ENCODE measurements at places on chromosomes 11 and 22.

DNA sequence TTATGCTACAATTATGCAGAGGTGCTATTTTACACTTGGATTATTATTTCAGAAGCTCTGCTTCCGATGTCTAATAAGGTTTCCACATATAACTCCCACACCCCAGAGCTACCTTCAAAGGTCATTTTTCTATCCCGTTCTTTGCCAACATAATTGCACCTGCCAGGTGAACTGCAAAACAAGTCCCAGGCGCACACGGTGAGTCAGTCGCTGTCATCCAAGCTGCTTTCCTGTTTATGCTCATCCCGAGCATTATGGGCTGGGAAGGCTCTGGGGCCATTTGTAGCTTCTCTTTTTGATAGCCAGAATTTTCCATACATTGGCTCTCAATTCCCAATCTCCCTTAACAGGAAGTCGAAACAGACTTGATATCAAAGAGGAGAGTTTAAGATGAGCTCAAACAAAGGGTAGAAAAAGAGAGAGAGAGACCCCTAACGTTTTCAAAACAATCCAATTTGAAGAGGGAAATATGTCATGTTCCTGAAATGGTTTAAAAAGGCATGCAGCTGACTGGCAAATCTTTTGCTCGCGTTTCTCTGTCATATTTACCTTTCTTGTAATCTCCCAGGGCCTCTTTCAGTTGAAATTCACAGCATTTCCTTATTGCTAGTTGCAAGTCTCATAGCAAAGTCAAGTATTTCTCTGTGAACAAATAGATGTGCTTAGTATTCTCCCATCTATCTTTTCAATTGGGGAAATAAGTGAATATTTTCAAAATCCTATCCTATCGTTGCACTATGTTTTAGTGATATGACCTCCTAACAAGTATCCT lies 815.9 kb downstream of the KCNA4 start:
- no peak for DNase-seq

GRCh38 chr22:35479359-35479758 lies 61.3 kb upstream of the RASD2 start:
- DNase-seq: no peak

GRCh38 chr22:32380991-32381390 lies 23.3 kb downstream of the RFPL3 start:
- DNase-seq: no peak

- DNase-seq: no peak
Measured at GRCh38 chr11:117073539-117073938, 24.7 kb downstream of the SIK3 start.

GRCh38 chr11:8060146-8060719 lies 20.8 kb upstream of the TUB start:
- DNase-seq: no peak

DNA sequence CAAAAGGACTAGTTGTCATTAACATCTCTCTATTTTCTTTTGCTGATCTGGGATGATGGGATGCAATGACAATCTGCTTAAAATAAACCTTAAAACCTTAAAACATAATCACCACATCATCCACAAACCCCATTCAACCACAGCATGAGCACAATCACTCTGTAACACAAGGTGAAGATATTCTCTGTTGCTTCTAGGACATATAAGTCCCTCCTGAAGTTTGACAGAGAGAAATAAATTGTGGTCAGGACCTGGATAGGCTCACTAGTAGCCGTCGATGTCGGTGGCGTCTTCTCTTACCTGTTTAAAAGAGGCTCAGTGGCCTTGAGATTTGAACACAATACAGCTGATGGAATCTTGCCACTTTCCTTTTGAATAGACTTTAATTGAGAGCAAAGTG lies 47.9 kb downstream of the WT1 start:
- no peak for DNase-seq

DNA sequence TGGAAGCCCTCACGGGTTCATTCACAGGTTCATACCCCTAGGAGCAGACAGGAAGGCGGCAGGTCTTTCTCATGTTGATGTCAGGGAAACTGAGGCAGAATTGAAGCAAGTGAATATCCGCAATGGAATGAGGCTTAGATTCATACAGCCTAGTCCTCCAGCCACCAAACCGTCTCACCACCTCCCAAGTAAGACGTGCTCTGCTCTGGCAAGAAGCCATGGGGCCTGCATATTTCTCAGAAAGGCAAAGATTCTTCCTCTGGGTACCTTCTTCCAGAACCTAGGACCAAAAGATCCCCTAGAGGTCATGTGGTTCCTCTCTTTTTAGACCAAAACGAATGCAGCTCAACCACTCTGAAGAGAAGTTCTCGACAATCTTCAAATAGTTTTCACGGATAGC lies 1.7 kb downstream of the AP1B1 start:
- DNase-seq: no peak

DNA sequence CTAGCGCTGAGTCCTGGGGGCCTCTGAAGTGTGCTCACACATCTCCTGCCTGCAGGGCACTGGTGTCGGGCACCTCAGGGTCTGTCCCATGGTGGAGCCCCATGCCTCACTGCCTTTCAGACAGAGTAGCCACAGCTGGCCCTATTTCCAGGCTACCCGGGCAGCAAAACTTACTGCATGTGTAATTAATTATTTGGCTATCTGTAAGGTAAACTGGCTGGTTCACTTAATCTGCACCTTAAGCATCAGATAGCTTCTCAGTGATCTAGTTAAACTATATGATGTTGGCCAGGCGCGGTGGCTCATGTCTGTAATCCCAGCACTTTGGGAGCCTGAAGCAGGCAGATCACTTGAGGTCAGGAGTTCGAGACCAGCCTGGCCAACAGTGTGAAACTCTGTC lies 5.3 kb downstream of the PNPLA3 start:
- no peak for DNase-seq

- no peak for DNase-seq
Measured at GRCh38 chr11:122156940-122157382, 40.9 kb upstream of the BLID start.

- peak; percentile 88 for DNase-seq
Measured at GRCh38 chr22:31346255-31346732, at the start of gene PATZ1. Gene PATZ1, minus strand, starts transcription at chr22:31346346. Its CDS starts 744 bp downstream, at chr22:31345602.

- no peak for DNase-seq
Measured at GRCh38 chr22:27175021-27175838, 517.8 kb downstream of the MIAT start.

GRCh38 chr11:3052109-3052479 lies 5.1 kb downstream of the CARS1 start:
- no peak for DNase-seq

DNA sequence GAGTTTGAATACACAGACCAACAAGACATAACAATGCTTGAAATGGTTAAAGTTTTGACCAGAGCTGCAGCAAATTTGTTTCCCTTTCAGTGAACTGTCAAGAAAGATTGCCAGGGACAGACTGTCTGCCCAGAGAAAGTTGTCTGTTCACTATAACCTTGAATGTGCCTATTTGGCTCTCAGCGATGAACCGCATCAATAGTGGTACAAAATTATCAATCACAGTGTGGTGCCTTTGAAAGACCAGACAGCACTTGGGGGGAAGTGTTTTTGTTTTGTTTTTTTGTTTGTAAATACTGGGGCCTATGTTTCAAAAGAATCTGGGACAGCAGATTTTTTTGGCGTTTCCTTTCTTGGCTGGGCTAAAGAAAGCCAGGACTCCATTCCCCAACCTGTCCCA lies 123.1 kb downstream of the CD44 start:
- no peak for DNase-seq

DNA sequence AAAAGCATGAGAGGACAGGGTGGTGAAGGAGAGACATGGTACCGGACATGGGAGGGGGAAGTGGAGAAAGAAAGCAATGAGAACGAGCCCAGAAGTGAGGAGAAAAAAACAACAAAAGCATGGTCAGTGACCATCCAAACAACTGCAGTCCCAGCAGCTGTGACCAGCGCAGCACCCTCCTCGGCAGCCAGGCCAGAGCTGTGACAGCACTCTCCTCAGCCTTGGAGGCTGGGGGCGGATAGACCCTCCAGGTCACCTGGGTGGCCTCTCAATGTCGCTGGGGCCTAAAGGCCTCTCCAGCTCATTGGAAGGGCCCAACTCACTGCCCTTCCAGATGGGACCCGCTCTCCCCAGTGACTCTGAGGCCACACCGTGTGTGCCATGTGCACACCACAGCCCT lies 103.3 kb downstream of the MED15 start:
- DNase-seq: no peak

GRCh38 chr11:94909371-94909820 lies 64.0 kb downstream of the CWC15 start:
- DNase-seq: no peak

DNA sequence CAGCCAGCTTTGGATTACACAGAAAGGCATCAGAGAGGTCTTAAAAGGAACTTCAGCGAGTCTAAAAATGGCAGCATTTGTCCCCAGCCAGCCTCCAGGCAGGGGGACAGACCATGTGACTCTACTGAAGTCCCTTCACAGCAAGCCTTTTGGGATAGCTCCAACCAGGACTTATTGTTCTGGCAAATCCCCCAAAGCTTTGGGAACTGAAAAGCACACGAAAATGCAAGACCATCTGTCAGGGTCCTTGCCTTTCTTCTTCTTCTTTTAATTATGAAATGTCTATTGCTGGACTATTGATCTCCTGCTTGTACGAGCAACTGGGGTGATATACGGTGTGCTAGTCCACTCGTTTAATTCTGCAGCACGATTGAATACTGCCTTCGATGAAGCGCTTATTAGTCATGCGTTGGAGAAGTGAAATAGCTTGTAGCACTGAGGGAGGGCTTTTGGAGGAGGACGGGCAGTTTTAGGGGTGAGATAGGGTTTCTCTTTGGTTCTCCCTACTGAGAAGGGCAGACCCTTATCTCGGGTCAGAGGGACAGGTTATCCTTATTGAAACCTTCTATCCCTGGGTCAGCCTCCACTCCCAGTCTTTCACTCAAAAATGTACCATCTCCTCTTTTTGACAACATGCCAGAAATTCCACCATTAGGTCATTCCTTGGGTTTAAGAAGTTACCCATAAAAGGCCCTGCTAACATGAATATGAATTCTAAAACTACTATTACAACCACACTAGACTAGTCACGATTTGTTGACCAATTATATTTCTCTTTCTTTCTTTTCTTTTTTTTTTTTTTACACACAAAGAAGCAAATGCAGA lies 416.4 kb downstream of the MIAT start:
- DNase-seq: no peak

DNA sequence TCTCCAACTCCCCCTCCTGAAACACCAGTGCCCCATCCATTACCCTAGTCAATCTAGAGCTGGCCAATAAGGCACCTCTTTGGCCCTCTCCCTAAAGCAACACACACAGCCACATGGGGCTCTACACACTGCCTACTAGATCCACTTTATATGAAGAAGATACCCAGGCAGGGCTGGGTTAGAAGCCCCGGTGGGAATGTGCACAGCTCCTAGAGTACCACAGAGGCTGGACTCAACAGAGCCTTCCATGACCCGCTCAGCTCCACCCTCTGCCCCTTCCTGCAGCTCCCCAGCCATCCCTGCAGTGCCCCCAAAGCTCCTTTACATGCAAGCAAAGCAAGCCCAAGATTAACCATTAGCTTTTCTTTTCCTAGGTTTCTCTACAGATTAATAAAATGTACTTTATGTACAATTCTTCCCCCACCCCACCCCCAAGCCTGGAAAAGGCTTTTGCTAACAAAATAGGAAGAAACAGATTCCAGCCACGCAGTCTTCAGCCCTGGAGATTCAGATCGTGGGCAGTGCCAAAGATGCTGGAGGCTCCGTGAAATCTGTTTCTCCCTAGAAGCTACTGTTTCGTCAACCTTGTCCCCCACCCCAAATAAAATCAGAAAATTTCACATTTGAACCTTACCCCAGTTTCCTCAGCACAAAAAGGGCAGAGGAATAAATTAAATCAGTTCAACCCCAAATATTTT lies 51.8 kb downstream of the IGSF9B start:
- DNase-seq: no peak

GRCh38 chr22:26624803-26625202 lies 3.0 kb downstream of the CRYBA4 start:
- DNase-seq: no peak

GRCh38 chr11:28858076-28858475 lies 749.9 kb downstream of the METTL15 start:
- DNase-seq: no peak

DNA sequence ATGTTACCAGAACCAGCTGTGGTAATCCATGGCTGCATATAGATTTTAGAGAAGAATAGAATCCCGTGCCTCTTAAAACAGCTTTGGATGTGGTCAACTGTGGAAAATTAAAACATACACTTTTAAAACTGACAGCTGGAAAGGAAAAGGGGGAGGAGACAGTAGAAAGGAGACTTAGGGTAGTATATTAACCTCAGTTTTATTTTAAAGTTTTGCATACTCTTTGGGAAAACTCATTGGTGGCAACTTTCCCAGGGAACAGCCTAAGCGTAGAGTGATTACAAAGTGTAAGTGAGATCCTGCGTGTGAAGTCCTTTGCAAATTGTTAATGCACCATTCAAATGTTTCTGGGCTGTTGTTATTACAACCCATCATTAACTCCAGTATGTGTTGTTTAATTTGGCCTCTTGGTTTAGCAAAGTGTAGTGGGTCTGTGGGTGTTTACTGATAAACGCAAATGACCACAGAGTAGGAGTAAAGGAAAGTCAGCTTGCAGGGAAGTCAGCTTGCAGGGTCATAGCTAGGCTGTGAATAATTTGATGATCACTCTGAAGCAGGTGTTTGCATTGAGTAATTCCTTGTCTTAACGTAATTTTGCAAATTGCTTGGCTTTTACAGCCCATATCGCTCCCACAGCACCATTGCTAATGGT lies 88.0 kb upstream of the DBX1 start:
- no peak for DNase-seq

DNA sequence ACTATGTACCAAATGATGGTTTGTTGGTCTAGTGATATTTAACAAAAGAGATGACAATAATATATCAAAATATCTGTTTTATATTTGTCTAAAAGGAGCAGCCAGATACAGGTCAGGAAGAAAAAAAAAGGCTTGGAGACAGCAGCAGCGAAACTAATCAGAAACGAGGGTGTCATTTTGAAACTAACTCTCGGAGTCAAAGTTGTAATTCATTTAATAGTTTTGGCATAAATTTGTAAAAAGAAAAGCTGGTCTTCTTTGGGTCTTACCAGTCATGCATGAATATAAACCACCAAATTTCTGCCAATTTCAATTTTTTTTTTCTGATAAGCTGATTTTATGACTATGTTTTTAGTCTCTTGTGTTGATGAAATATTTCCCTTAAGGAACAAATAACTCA lies 25.5 kb downstream of the NPAT start:
- DNase-seq: no peak

- no peak for DNase-seq
Measured at GRCh38 chr11:14359501-14360031, 583 bp upstream of the RRAS2 start.

GRCh38 chr11:37914859-37915258 lies 1316.8 kb upstream of the RAG2 start:
- no peak for DNase-seq

- DNase-seq: no peak
Measured at GRCh38 chr22:19127329-19128008, 3.6 kb upstream of the TSSK2 start.

GRCh38 chr11:44548032-44548695 lies 17.3 kb upstream of the CD82 start:
- no peak for DNase-seq

DNA sequence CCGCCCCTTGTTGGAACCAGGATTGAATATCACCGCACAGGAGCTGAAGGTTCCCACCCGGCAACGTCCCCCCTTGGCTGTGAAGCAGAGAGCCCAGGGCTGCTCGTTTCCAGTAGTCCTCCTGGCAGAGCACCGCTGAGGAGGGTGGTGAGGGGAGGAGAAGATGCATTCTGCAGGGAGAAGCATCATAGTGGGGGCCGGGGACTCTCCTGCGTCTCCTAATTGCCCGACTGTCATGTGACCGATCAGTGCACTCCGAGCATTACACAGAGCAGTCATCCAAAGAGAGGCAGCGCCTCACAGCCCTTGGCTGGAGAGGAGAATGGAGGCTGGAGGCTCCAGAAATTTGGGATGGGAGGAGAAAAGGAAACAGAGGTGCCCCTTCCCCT lies 85.0 kb upstream of the SEPTIN5 start:
- no peak for DNase-seq

GRCh38 chr22:30662040-30662439 lies 5.6 kb downstream of the DUSP18 start:
- no peak for DNase-seq

Data from CD4-positive, alpha-beta T cell treated with Interleukin-12 subunit alpha and Interleukin-12 subunit beta, for 1 hour (primary cell).